ENCODE measurements at places on chromosomes 1 and 21.

- no peak for DNase-seq
Measured at GRCh38 chr1:154474802-154475201, 27.2 kb upstream of the TDRD10 start.

DNA sequence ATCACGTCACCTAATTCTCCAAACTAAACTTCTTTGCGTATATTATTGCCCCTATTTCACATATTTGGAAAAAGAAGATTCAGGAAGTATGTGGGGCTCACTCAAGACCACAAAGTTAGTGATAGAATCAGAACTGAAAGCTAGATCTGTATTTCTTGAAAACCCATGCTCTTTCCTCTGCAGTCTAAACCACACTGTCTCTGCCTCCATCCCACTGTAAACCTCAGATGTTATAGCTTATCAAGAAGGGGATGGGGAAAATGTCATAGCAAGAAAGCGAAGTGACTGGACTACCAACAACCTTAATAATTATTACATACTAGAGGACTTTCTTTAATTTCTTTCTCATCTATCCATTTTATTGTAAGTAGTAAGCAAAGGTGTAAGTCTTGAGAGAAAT, 257.7 kb upstream of the SGIP1 start:
- DNase-seq = no peak

DNA sequence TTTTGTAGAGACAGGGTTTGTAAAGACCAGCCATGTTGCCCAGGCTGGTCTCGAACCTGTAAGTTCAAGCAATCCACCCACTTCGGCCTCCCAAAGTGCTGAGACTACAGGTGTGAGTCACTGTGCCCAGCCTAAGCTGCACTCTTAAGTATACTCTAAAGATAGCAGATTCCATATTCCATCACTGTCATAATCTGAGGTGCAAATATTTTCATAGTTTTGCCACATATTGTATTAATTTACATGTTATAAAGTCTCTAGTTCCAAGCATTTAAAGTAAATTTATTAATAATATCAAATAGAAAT, 121.3 kb downstream of the HFM1 start:
- DNase-seq = no peak

DNA sequence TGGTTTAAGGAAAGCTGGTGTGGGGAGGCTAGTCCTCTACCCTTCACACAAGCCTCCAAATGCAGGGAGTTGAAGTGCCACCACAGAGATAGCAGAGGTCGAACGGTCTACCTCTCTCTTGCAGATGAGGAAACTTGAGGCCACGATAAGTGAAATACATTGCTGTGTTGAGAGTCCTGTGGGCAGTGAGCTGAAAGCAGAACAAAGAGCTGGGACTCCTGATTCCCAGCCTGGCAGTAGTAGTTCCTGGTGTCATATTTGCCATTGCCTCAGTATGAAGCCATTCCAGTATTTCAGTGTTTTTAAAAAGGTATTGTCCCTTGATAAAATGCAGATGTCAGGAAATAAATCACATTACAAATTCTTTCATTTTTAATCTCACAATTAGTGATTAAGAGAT, 28.6 kb downstream of the AK4 start:
- DNase-seq = no peak

DNA sequence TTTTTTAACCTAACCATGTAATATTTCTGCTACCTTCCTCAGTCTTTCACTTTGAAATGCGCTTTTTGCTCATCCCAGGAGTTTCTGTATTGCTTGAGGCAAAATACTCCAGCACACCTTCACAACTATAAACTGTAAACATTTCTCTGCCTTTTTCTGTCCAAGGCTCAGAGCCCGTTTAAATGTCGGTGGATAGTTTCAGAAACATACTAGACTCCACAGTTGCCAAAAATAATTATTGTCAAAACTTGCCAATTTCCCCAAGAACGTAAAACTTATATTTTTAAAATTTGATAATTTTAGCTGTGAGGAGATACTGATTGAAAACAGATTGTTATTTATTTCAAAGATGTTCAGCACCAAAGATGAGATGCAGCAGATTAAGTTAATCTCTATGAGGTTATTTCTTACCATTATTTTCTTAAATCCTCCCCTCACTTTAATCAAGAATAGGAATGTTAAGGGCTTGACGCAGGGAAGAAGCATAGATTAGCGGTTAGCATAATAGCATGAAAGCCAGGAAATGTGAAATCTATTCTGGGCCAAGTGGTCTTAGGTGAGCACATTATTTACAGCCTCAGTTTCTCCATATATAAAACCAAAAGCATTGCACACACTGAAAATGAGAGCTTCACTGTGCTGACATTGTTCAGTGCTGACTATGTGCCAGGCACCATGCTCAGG, 91.5 kb upstream of the ESRRG start:
- no peak for DNase-seq

DNA sequence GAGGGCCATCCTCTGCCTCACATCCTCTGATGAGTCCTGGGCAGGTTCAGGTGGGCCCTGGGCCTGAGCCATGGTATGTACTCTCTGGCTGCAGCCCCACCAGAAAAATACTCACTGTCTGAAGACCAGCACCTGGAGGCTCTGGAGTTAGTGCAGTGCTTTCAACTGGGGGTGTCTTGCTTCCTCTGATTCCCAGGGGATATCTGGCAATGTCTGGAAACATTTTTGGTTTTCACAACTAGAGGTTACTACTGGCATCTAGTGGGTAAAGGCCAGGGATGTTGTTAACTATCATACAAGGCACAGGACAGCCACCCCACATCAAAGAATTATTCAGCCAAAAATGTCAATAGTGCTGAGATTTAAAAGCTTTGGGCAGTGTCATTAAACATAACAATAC, 152.7 kb downstream of the HIVEP3 start:
- no peak for DNase-seq

DNA sequence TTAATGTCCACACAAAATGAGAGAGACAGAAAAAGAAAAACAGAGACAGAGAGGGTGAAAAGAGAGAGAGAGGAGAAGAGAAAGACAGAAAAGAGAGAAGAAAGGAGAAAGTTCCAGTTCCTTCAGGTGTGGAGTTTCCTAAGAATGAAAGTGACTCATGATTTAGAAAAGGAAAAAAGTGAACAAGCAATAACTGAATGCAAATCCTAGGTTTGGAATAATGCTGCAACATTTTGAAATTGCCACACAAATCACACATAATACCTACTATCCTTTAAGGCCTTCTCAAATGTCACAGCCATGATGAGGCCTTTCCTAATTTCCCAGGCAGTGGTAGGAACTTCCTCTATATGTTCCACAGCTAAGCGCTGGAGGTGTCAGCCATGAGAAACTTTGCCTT, 31.5 kb upstream of the XPR1 start:
- no peak for DNase-seq

GRCh38 chr1:246306415-246307037, 200.6 kb downstream of the SMYD3 start:
- no peak for DNase-seq

GRCh38 chr1:119683893-119684292, 27.8 kb upstream of the PHGDH start:
- no peak for DNase-seq

DNA sequence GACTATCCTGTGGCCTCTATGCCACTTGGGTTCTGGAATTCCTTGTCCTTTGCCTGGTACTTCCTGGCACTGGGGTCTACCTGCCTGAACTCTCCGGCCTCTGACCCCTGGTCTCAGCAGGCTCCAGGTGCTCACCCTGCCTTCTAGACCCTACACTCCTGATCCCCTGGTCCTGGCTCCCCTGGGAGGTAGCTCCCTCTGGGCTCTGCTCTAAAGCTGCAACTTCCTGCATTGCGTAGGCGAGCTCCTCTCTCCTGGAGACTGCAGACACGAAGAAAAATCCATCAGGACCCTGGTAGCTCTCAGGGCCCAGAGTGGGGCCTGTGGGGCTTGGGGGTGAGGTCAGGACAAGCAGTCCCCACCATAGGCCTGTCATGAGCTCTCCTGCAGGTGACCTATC, 7.8 kb upstream of the PLEKHG5 start:
- DNase-seq = no peak

GRCh38 chr21:45056296-45056904, 18.0 kb upstream of the ADARB1 start:
- no peak for DNase-seq

- DNase-seq = no peak
Measured at GRCh38 chr1:221437926-221438325, 304.0 kb downstream of the DUSP10 start.

- DNase-seq = no peak
Measured at GRCh38 chr1:45836451-45836850, 33.0 kb downstream of the MAST2 start.

- no peak for DNase-seq
Measured at GRCh38 chr1:241707442-241707841, 55.4 kb downstream of the WDR64 start.

- no peak for DNase-seq
Measured at GRCh38 chr1:26824731-26825130, 1.8 kb upstream of the ZDHHC18 start.

DNA sequence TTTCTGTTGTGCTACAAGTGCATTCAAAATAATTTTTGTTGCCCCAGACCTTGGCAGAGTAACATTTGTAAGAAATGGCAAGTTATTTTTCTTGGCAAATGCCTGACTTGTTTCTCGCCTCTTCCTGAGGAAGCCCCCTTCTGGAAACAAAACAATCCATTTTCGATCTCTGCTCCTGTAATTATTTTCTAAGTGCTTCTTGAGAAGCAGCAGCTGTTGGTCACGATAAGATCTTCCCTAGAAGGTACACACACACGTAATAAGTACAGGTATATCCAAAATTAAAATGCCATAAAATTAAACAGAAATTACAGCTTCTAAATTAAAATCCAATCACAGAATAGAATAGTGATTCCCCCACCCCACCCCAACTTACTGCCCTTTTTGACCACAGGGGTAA, 47.3 kb downstream of the LPGAT1 start:
- DNase-seq = no peak

DNA sequence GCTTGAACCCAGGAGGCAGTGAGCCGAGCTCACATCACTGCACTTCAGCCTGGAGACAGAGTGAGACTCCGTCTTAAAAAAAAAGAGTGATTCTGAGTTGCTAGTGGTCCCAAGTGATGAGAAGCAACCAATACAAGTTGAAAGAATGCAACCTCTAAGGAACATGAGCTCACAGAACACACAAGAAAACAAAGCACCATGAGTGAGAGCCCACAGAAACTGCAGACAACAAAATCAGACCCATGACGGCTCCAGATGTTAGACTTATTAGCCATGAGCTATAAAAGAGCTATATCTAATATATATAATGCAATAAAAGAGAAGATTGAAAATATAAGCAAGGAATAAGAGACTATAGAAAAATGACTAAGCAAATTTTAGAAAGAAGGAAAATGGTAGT, 50.0 kb downstream of the MATN1 start:
- DNase-seq = no peak

DNA sequence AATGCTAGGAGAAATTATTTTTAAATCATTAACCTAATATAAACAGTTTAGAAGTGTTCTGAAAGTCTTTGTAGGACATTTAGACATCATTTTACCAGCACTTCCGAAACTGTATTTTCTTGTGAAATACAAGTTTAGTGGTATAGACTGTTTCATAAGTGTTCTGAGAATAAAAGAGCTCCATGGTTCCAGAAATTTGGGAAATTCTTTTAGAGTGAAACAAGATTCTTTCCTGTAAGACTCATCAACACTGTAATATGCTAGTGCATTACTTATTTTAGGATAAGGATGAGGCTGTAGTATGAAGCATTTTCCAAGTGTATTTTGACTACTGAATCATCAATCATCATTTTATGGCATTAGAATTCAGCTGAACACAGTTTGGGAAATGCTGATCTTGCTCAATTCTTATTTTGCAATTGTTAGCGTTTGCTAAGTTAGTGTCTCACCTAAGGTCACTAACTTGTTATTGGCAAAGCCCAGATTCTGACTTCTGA, 73.4 kb downstream of the CEP350 start:
- no peak for DNase-seq

DNA sequence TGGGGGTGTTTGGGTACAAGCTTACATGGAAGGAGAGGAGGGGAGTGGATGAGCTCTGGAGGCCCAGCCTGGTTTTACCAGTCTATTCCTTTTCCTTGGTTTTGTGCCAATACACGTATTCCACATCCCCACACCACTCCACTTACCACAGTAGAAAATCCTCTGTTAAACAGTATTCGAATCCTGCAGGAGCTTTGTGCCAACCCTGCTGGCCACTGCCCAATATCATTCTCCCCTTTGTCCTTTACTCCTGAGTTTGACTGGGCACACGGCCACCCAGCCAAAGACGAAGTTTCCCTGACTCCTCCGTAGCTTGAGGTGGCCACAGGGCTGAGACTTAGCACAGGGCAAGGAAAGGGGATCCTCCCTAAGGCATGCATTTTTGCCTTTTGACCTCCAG, 61.6 kb downstream of the TMCO4 start:
- DNase-seq = no peak

- DNase-seq = no peak
Measured at GRCh38 chr1:178530037-178530402, 17.1 kb downstream of the TEX35 start.

GRCh38 chr1:19377812-19378718, 65.9 kb downstream of the SLC66A1 start:
- DNase-seq = peak; percentile 64

GRCh38 chr1:41217441-41217840, 24.7 kb downstream of the SCMH1 start:
- DNase-seq = no peak

DNA sequence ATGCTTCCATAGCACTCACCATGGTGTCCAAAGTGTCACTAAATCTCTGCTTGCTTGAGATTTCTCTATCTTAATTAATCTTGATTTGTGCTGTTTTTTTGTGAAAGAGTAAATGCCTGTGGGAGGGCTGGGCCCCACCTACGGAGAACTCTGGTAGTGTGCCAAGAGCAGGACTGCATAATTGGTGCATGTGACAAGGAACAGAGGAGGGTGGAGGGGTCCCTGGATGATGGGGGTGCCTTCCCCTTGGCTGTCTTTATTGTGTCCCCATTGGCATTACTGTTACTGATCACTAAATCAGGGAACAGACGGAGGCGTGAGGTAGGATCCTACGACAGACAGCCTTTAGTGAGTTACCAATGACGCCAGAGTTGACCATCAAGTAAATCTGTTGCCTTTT, 223.4 kb downstream of the DISC1 start:
- DNase-seq = no peak

GRCh38 chr1:117096951-117097408, 24.6 kb downstream of the TRIM45 start:
- DNase-seq = no peak

DNA sequence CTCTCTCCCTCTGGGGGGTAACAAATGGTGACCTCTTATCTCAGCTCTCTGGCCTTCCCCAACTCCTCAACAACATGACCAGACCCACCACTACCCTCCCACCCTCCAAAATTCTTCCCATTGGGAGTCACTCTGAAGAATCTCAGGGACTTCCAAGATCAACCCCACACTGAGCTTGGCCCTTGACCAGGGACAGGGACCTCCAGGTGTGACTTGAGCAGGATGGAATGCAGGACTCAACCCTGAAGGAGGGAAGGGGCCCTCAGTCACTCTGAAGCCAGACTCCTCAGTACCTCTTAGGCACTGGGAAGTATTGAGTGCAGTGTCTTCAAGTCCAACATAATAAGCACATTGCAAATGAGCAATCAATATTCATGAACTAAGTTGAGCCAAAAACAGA, 1.9 kb downstream of the CASQ1 start:
- no peak for DNase-seq

All from activated T-cell treated with anti-CD3 and anti-CD28 coated beads, Interleukin-2, amount 50 U/mL, for 48 hours (primary cell).